ENCODE measurements at places on chromosomes 16 and 17. TPM values are rescaled to one million over a fixed set of nuclear protein-coding genes. Genes with fewer than 3 reads are reported as not detected.
A peak's percentile ranks its signal among the peaks of the same experiment; 100 is the strongest.

GRCh38 chr16:57032931-57033330 lies 43.6 kb downstream of the NLRC5 start:
- no peaks in the 10 kb centered on the region for H3K27me3 ChIP-seq
- no peaks in the 10 kb centered on the region for H3K4me1 ChIP-seq
- H3K27ac ChIP-seq: no peak overlapping the region
- peaks cover 66% of the 10 kb centered on the region for H3K36me3 ChIP-seq

DNA sequence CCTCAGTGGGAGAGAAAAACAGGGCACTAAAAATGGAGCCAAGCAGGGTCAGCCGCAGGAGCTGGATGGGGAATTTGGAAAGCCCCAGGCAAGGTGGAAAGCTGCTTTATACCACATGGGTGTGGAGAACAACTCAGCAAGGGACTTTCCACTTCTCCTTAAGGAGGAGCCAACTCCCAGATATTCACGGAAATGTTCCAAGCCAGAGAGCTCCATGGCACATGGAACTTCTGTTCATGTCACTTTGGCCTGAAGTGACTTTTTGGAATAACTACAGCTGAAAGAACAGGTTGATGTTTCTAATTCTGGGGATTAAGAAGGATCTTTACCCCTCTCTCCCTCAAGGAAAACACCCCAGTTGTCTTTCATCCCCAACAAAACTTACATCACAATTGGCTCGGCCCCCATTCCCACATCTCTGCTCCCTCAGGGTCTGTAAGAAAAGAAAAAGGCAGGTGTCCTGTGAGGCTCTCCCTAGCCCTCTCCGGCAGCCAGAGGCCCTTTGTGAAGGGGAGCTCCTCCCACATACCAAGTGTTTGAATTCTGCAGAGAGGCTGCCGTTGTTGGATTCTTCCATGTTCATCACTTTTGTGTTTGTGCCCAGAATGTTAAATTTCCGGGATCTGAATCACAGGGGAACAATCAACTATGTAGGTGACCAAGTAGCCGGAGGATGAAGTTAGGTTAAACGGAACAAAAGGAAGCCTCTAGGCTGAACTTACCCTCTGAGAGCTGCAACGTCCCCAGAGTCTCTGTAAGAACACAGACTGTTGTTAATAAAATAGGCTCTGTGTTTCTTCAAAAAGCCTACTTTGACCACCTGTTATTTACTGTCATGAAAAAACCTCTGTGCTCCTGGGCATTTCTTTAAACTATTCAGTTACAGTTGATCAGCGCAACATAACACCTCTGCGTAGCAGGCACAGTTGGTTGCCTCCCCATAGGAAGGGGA lies 41.0 kb downstream of the STAT5A start:
- H3K27me3 ChIP-seq: no peaks in the 10 kb centered on the region
- H3K4me1 ChIP-seq: peaks cover 13% of the 10 kb centered on the region
- peaks cover 48% of the 10 kb centered on the region for H3K36me3 ChIP-seq
- no peak overlapping the region for H3K4me3 ChIP-seq
- peak overlapping the region; percentile 45 for H3K27ac ChIP-seq

Gene CRYBA1
- not detected for total RNA-seq

Gene HP
- total RNA-seq: not detected

Gene NPB
- total RNA-seq: 1.9 TPM

Gene CDRT15L2
- not detected for total RNA-seq
